Stimulated activated CD4-positive, alpha-beta T cell treated with anti-CD3 and anti-CD28 coated beads, TNF-alpha, amount 100 ng/mL, for 1 hour (primary cell): ENCODE measurements at places on chromosomes 5 and 9.

GRCh38 chr9:137128862-137129455 lies 10.0 kb upstream of the GRIN1 start:
- DNase-seq: no peak

DNA sequence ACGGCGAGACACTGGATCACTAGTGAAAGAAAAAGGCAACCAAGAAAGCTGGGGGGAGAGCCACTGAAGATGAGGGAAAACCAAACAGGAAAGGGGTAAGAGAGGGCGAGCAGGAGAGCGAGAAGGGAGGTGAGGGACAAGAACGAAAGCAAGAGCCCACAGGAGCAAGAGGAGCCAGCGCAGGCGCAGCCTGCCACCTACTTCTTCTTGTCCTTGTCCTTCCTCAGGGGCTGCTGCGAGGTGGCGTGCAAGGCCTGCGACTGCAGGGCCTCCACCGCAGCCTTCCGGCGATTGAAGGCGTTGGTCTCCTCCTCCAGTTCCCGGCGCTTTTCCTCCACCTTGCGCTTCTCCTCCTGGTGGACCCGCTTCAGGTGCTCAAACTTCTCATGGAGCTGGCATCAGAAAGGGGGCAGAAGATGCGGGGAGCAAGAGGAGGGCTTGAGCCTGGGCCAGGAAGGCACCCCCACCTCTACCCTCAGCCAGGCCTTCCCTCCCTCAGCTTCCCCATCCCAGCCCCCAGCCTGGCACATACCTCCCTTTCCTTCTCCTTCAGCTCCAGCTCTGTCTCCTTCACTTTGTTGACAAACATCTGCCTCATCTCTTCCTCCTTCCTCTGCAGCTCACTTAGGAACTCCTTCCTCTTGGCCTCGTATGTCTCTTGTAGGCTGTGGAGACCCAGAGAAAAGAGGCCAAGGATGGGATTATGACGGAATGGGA lies 13.5 kb downstream of the CCNI2 start:
- no peak for DNase-seq

DNA sequence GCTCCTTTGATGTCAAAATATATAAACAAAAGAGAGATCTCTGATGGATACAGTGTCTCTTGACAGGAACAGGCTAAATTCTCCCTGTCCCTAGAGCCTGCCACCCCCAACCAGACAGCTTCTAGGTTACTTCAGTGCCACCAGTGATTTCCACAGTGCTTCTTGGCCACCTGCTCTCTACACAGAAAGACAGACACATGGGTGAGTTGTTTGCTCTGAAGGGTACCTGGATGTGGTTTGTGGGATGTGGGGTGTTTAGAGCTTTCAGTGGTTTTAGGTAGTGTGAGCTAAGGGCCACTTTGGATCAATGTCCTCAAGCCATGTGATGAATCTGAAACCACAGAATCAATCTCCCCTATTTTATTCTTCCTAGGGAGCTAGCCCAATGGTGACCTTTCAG lies 125.4 kb downstream of the ANKRD18B start:
- no peak for DNase-seq

DNA sequence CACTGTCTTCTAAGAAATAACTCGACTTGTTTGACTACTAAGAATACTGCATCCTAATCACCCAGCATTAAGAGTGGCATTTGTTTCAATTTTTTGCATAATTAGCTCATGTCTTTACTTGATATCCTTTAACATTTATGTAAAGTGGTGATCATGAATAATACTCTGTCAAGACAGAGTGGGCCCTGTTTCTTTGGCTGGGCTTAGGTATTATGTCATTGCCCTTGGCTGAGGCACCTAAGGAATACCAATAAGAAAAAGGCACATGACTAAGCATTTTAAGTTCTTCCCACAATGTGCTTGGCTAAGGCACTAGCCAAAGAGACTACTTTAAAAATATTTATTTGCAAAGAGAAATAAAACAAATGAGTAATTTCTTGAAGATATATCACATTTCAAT lies 308.1 kb downstream of the CTNND2 start:
- no peak for DNase-seq

DNA sequence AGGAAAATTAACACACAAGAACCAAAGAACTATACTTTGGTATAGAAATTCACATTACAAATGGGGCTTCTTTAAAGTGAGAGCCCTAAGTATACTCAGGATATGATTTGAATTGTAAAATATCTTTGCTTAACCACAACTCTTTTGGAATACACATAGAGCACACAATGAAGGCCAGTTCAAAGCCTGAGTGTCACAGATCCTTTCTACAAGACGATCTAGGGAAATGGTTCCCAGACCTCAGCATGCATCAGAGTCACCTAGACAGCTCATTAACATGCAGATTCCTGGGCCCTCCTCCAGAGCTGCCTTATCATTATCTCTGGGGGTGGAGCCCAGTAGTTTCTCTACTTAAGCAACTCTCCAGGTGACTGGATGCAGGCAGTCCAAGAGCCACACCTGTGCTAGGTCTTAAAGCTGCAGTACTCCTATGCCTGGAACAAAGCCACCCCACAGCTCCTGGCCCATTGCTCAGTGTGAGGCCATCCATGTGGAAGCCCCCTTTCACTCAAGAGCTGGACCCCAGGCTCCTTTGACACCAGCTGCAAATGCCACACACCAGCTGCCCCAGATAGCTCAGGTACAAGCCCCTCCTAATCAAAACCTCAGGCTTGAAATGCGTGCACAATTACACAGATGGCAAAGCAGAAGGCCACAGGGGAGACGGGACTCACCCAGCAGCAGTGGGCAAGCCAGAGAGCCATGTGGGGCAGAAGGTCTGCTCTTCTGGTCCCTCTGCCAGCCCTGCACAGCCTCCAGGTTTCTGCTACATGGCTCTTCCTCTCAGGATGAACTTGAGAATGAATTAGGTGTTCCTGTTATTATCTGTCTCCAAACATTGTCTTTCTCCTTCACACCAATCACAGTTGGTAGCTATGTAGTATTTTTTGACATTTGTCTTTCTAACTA lies 106.1 kb downstream of the SH3TC2 start:
- no peak for DNase-seq

DNA sequence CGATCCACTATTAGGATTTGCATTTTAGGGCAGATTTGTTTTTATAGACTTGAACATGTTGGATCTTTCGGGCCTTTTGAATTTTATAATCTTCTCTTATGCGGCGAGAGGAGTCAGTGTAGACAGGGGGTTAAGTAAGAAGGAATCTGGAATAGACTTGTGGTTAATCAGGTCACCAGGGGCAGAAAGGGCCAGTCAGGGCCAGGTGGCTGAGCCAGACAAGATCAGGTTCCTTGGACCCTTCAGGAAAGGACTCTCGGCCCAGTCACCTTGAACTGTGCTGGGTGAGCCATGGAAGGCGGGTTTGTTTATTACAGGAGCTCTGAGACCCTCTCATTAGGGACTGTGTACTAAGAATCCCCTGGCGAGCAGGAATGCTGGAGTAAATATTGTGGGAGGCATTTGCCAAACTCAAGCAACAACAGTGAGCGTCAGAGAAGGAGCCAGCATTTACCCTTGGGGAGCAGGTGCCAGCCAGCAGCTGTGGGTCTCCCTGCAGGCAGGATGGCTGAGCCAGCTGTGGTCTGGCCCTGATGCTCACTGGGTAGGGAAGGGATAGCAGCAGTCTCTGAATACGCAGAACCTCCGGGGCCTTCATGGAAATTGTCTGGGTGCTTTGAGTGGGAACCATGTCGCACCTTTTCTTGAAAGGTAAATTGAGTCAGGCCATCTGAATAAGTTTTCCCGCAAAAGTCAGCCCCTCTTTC lies 79.2 kb downstream of the UBE2QL1 start:
- DNase-seq: no peak

DNA sequence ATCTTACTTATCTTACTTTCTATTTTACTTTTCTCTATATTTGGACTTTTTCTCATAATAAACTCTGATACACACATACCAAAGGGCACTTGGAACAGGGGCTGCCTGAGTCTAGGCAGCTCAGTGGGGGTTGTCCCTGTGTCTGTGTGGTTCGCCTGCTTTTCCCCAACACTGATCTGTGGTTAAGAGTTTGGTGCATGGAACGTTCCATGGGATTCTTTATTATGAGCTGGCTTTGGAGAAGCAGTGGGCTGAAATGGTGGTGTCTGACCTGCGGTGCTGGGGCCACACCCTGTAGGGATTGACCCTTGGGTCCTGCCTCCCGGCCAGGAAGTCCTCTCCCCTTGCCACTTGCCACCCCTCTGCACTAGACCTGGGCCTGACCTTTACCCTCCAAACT lies 47.4 kb downstream of the ANKRD33B start:
- no peak for DNase-seq

- DNase-seq: no peak
These were observed 69.9 kb downstream of the AUH start for GRCh38 chr9:91291866-91292265.

- DNase-seq: no peak
These were observed 391.5 kb upstream of the SMC2 start for GRCh38 chr9:103702572-103702971.

- no peak for DNase-seq
These were observed 249.0 kb downstream of the MLLT3 start for GRCh38 chr9:20373263-20373662.

- DNase-seq: no peak
These were observed 147.1 kb upstream of the SLC30A5 start for GRCh38 chr5:68946728-68947127.

DNA sequence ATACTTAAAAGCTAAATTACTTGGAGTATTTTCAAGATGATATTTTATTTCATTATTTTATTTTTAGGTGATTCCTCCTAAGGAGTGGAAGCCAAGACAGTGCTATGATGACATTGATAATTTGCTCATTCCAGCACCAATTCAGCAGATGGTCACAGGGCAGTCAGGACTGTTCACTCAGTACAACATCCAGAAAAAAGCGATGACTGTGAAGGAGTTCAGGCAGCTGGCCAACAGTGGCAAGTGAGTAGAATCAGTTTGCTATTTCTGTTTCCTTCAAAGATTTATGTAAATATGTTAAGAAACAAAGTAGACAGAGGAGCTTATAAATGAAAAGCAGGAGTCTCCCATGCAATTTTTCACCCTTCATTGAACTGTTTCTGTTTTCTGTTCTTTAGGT lies 47.8 kb downstream of the KDM4C start:
- no peak for DNase-seq

DNA sequence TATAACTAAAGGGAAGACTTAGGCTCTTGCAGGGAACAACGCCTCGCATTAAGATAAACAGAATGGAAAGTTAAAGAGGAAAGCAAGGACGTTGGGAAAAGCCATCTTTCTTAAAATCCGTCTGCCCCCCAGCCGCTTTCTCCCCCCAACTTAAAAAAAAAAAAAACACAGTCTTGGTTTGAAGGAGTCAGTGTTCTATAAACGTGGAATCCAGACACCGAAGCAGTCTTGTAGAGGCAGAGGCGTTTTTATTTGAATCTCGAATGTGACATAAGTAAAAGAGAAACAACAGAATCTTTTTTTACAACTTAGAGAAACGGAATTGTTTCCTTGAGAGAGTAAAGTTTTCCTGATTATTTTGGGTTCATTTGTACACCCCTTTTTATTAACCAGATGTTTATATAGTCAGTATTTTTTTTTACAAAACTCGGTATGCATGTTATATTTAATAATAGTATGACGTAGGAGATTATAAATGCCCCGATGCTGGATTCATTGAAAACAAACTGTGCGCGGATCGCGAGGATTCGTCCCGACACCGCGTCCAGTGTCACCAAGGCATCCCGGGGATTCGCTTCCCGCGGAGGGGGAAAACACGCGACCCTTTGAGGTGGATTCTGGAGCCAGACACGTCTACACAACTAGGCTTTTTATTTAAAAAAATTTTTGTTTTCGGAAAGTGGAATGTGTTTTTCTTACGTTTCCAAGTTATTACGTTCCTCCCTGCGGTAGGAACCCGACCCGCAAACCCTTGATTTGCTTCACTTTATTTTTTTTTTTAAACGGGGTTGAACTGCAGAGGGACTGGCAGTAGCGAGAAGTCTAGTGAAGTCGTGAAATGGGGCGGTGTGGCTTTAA lies 6.7 kb downstream of the PTCH1 start:
- DNase-seq: no peak

- no peak for DNase-seq
These were observed 101.9 kb downstream of the WDR41 start for GRCh38 chr5:77390221-77390620.

- no peak for DNase-seq
These were observed 597 bp downstream of the SPATA31E1 start for GRCh38 chr9:87883274-87883673.

DNA sequence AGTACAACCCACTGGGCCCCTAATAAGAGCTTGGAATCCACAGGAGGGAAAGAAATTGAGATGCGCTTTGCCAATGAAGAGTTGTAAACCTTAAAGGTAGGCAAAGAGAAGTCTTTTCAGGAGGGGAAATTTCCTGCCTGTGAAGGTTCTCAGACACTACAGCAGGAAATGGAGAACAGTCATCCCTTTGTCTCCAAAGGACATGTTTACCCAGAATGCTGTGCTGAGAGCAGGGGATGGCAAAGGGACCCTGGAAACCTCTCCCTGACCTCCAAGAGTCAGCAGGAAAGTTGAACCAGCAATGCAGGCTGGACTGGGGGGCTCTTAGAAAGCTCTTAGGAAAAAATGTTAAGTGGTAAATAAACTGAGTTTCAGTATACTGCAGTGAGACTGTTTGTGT lies 103.2 kb downstream of the AK8 start:
- DNase-seq: no peak

- DNase-seq: no peak
These were observed 412.9 kb downstream of the CHSY3 start for GRCh38 chr5:130316971-130317680.

DNA sequence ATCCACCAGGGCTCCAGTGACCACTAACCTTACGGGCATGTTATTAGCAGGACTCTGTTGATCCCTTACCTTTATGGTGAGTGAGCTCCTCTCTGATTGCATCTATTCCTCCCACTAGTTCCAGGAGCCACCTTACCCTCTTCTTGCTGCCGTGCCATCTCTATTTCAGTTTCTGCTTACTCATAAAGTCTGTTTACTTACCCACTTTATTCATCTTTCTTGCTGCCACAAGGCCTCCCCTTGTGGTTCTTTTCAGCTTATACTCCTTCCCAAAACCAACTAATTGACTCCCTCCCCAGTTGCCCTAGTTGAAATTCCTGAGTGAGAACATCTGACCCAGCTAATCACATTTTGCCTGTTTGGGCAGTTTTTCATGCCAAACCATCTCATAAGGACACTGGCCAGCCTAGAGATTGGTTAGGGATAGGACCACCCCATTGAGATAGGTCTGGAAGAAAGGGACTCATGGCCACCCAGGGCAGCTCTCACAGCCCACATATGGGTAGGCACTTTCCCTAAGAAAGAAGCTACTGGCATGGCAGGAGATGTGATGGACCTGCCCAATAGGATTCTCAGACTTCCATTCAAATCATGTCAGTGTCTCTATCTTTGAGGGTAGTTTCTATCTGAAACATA lies 412.7 kb downstream of the EFNA5 start:
- no peak for DNase-seq
